ENCODE measurements at places on chromosomes 3 and 15. TPM values are rescaled to one million over a fixed set of nuclear protein-coding genes. Genes with fewer than 3 reads are reported as not detected.

Gene CD200
- total RNA-seq = 25.1 TPM

Gene PTH1R
- total RNA-seq = not detected

Gene GCHFR
- 32.9 TPM for total RNA-seq

Gene BNC1
- total RNA-seq = not detected

Gene EPHB3
- not detected for total RNA-seq

Gene CD200R1
- total RNA-seq = 2.2 TPM

Gene WDR76
- total RNA-seq = 81.5 TPM

Gene GPR27
- total RNA-seq = 2.7 TPM

Gene GOLGA6B
- total RNA-seq = not detected

Gene CMTM8
- total RNA-seq = 4.2 TPM

Gene STT3B
- 116 TPM for total RNA-seq

Gene TOPAZ1
- not detected for total RNA-seq

Gene CAPN3
- 3.2 TPM for total RNA-seq

Gene NME9
- not detected for total RNA-seq

Gene LRRK1
- total RNA-seq = 0.44 TPM

Gene CMC1
- total RNA-seq = 32.8 TPM

Gene CCR3
- total RNA-seq = not detected

Gene CDHR4
- total RNA-seq = not detected

Gene SAMMSON
- not detected for total RNA-seq

Gene SPINK8
- not detected for total RNA-seq
